ENCODE measurements at places on chromosomes 3 and 15.

DNA sequence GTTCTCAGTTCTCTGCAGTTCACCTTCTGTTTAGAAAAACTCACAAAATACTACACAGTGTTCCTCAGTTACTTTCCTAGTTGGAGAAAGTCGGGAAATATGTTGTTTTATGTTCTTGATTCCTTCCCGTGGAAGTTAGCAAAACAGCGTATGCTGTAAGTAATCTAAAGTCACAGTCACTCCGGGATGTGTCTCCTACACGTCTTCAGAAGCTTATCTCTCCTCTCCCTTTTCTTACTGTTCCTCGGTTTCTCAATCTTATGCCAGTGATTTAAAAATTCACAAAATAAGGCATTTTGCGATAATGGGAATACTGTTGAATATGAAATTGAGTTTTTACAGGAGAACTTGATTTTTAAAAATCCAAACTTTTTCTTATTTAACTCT is 1.7 kb downstream of the HEG1 start:
- DNase-seq, result no peak

- no peak for DNase-seq
Observed at GRCh38 chr3:52396907-52397591, 47.9 kb downstream of the SEMA3G start.

DNA sequence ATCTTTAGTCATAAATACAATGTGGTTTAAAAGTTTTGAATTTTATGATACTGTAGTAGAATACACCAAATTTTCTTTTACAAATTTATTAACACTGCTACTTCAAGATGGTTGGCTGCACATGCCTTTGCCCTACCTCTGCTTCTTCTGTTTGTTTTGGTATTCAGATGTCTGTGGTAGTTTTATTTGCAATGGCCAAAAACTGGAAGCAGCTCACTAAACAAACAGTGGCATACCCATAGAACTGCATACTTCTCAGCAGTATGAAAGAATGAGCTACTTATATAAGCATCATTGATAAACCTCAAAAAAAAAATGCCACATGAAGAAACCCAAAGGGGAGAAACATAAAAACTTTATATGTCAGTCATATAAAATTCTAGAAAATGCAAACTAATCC is 19.5 kb downstream of the ARIH2 start:
- no peak for DNase-seq

DNA sequence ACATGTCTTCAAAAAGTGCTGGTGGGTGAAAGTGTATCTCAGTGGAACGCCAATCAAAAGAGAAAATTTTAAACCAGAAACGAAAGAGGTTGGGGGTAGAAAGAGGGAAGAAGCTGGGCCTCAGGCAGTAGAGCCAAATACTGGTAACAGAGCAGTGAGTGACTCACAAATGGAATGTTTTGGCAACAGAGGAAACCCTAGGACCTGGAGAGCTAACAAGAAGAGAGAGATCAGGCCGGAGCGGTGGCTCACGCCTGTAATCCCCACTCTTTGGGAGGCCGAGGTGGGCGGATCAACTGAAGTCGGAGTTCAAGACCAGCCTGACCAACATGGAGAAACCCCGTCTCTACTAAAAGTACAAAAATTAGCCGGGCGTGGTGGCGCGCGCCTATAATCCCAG is 450.8 kb upstream of the NAALADL2 start:
- DNase-seq, result no peak

GRCh38 chr3:77025471-77025870 is 14.4 kb upstream of the ROBO2 start:
- no peak for DNase-seq

DNA sequence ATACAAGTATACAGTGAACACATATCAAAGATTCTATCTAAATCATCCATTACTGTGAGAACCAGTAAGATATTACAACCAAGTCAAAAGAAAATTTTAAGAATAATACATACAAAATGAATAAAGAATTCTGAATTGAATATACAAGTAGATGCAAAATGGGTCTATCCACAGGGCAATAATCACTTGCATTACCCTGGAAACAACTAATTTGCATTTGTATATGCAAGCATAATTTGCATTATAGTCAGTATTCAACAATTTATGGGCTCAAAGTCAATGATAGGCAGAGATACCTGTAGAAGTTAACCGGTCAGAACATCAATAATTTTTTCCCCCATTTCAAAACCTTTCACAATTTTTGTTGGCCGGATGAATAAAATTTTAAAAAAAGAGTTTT is 512.2 kb upstream of the ALCAM start:
- DNase-seq, result no peak

- DNase-seq, result peak; percentile 81
Observed at GRCh38 chr3:174125267-174125824, 727.8 kb downstream of the NLGN1 start.

DNA sequence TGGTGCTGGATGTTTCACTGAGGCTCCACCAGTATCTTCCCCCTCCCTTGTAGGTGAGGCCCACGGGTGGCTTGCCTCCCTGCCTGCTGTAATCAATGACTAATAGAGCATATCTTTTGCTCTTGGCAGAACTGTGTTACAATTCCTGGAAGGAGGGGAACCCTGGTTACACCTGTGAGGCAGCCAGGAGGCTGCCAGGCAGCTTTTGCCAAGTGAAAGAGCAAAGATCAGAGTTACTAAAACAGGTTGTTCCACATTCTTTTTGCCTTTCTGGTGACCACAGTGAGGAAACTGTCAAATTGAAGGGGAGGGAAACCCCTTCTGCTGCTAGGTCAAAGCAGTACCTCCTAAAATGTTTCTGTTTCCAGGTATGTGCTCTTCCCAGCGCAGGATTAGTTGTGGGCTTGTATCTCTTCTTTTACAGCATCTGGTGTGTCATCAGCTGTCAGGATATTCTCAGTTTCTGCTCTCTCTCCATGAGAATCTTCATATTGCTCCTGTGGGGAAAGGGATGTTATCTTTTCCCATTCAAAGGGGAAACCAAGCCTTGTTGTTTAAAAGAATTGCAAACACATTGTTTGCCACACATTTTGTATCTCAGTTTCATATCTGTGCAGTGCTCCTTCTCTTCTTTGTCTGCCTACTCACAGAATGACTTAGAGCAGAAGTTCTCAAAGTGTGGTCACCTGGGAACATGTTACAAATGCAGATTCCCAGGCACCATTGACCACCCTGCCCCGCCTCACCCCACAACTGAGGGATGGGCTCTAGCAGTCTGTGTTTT is 137.4 kb upstream of the UMPS start:
- peak; percentile 53 for DNase-seq

- no peak for DNase-seq
Observed at GRCh38 chr15:98025237-98025636, 64.7 kb downstream of the ARRDC4 start.

DNA sequence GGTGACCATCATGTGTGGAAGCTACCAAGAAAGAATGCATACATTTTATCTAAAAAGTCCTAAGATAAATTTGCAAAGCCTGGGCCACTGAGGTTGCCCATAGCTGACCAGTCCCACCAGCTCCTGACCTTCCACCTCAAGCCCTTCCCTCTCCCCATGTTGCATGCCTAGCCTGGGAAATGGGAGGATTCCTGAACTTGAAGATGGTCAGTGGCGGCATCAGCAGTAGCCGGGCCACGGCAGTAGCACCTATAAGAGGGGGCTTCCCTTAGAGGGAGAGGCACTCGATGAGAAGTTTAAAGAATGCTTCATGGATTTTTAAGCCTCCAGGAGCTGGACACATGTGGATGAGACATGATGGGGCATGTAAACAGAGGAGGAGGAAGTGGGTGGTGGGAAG is 172.1 kb downstream of the KLF13 start:
- no peak for DNase-seq

- no peak for DNase-seq
Observed at GRCh38 chr3:187288855-187289605, 2.5 kb downstream of the MASP1 start.

DNA sequence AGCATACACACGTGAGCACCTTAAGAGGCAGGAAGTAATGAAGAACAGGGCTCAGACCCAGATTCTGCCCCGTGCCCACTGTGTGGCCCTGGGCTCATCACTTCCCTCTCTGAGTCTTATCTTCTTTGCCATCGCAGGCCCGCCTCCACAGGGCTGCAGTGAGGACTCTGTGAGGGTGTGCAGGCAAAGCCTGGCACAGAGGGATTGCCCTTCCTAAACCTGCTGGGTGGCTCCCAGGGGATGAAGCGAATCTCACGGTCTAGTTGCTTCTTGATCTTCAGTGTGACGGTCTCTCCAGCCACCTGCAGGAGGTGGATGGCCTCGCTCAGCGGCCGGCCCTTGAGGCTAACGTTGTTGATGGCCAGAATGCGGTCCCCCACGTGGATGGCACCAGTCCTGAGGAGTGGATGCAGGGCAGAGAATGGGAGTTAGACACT is 32.8 kb downstream of the GRIP2 start:
- DNase-seq, result no peak

DNA sequence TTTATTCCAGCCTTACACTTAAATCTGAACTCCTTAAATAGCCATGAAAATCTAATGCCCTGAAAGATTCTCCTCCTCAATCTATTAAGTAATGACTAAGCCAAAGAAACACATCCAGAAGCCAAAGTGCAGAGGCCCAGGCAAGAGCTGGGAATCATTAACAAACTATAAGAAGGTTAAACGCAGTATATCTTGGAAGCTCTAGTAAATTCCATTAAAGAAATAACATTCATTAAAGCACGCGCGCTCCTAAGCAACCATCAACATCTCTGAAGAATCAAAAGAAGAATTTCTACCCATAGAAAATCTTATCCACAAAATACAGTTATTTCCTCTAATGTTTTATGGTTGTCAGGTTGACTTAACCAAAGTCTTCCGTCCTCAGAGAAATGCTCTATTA is 29.5 kb downstream of the MB21D2 start:
- DNase-seq, result no peak

- DNase-seq, result no peak
Observed at GRCh38 chr15:43893956-43894355, 67.2 kb downstream of the WDR76 start.
